Effector CD8-positive, alpha-beta T cell (primary cell): ENCODE measurements at places on chromosomes 12 and 14.
A peak's percentile ranks its signal among the peaks of the same experiment; 100 is the strongest.

DNA sequence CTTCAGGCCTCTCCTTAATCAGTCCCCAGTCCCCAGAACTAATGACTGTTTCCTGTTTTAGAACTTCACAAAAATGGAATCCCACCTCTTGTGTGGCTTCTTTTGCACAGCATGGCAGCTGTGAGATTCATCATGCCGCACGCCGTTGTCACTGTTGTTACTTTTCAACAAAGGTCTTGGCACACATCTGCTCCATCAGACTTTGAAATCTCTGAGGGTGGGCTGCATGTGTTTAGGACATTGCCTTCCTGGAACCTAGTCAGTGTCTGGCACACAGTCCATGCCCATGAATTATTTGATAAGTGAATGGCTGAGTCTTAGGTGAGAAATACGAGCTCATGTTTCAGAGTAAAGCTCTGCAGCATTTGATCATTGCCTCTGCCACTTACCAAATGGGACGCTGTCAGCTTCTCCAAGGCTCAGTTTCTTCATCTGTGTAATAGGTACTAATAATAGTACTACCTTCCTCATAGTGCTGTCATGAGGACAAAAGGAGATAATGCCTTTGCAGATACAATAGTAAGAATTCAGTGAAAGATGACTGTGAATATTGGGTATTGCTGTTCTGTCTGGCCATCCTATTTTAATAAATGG, 90.4 kb downstream of the SRRM4 start:
- no peak for DNase-seq

GRCh38 chr14:101733211-101733610, 28.3 kb upstream of the PPP2R5C start:
- DNase-seq: no peak

DNA sequence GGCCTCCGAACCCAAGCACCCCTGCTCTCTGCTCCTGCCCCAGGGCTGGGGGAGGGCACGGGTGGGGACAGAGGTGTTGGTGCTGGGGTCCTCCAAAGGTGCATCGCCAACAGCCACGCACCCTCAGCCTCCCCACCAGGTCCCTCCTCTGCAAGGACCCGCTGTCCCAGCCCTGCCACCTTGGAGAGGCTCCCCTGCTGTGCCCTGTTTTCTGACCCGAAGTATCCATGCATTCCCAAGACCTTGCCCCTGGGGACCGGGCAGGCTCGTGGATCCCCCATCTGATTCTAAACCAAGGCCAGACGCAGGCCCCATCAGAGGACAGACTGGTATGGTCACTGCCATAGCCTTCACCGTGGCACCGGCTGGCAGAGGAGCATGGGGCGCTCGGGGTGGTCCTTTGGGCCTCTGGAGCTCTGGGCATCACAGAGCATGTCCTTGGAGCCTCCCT, 22.7 kb upstream of the BEGAIN start:
- no peak for DNase-seq

GRCh38 chr14:44215660-44216059, 291.4 kb downstream of the FSCB start:
- DNase-seq: no peak

DNA sequence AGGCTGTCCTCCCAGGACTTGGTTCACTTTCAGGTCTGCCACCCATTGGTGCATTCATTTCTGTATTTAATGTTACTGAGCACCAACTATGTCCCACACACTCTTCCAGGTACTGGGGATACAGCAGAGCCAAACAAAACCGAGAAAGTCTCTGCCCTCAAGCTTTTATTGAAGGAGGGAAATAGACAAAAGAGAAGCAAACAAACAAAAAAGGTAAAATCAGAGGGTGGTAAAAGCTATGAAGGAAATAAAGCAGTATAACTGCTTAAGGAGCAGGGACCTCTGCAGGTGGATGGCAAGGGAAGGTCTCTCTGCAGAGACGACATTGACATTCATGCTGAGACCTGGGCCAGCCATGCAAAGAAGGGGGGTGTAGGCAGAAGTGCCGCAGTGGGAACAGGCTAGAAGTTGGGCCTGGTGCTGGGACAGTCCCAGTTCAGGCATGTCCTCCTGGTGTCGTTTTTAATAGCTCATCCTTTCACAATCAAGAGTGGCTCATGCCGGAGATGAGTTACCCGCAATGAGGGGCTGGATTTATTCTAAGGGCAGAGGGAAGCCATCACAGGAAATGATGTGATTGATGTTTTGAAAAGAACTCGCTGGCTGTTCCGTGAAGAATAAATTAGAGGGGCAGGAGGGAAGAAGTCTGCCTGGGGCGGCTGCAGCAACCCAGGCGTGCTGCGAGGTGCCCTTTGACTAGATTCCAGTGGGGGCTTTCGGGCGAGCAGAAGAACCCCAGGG, 72.8 kb downstream of the IRF2BPL start:
- DNase-seq: peak; percentile 43

DNA sequence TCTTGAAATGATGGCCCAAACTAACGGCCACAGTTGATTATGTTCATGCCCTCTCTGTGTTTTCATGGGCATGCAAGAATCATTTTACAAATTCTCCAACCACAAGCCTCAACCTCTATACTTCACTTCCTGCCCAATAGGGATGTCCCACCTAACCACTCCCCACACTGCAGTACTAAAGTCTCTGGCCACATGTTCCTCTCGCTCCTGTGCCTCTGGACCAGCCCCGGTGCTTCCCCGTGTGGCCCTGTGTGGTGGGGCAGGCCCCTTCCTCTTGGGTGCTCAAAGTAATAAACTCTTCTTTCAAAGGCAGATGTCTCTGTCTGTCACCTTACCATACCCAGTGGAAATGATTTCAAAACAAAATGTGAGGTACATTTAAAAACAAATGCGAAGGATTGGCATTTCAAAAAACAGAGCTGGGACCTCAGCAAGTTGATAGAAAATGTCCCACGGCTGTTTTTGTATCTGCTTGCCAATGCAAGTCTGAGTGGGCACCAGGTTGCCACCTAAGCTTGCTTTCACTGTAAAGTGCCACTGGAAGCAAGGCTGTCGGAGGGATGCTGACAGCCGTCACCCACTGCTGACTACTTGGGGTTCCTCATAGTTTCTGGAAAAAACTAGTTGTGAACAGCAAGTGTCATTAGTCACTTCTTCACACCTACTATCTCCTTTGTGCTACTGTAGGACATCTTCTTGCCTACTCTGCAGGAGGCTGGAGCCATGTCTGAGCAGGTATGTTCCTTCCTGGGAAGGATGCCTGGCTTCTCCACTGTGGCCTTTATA, 8.2 kb upstream of the SERPINA11 start:
- DNase-seq: no peak

DNA sequence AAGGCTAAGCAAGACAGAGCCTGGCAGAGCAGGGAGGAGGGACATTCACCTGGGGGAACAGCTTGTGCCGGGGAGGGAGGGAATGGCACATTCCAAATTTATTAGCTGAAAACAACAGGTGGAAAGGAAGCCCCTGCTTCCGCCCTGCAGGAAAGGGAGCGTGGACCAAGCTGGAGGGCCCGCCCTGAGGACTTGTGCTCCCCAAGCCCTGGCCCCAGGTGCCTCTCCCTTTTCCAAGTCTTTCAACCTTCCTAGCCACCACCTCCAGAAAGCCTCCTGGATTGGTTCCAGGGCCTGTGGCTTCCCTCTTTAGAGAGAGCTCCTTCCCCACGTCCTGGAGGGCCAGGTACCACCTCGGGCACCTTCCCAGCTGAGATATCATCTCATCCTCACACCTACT, 2.7 kb downstream of the DEGS2 start:
- DNase-seq: no peak

DNA sequence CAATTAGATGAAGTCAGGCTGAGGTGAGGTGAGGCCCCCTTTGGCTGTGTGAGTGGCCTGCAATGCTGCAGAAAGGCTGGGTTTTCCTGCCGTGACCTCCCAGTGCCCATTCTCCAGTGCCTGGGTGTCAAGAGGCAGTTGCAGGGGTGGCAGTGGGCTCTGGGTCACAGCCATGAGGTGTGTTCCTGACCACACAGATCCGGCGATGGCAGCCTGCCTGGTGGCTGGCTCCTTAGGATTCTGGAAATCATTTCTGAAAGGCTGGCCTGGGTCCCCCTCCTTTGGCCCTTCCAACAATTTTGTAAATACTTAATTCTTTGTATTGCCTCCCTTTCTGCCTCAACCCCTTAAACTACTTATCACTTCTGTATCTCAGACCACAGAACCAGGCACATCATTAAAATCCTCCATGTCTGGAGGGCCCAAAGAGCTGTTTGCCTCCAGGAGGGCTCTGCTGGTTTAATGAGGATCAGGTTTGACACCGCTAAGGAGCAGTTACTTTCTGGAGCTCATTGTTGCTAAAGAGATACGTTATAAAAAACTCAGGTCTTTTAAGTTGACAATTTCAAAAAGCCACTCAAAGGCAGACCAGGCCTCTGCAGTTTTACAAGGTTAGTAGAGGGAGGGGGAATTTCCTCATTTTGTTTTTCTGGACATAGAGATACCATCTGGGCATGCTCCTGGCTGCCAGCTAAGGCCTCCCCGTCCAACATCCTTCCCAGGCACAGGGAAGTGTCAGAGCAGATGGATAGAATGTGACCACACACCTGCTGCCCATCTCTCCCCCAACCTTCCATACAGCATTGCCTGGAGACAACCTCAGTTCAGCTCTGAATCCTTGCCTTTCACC, 204.4 kb downstream of the FOXN3 start:
- no peak for DNase-seq

- no peak for DNase-seq
Observed at GRCh38 chr12:92146497-92147224, 1.0 kb upstream of the BTG1 start.

DNA sequence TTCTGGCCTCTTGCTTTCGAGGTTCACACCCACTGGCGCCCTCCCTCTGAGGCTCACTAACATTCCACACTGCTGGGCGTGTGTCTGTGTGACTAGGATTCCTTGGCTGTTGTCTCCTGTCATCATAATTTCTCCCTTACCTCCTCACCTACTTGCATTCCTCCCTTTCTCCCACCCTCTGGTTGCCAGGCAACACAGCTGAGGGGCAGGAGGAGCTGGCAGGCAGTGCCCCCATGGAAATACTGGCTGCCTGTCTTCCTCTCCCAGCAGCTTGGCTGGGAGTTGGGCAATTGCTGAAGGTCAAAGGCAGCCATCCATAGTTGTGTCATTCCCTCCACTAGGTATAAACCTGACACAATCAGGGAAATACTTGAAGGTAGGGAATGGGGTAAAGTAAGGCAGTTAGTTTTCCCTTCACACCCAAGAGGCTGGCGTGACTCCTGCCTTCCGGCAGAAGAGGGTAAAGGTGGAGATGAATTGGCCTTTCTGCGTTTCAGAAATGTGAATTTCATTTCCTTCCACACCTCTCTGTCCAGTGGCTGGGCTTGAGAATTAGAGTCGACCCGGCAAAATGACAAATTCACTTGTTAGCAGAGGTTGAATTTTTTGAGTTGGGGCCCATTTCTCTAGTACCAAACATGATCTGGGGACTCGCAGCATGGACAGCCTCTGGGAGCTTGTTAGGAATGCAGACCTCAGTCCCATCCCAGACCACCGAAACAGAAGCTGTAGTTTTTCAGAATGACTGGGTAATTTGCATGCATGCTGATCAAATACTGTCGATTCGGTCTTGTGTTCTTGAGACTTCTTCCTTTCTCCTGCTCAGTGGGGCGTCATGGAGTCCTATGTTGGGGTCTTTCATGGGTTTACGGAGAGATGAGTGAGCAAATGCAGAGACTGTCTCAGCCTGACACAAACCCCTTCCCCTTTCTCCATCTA, 24.3 kb upstream of the EMP1 start:
- no peak for DNase-seq

DNA sequence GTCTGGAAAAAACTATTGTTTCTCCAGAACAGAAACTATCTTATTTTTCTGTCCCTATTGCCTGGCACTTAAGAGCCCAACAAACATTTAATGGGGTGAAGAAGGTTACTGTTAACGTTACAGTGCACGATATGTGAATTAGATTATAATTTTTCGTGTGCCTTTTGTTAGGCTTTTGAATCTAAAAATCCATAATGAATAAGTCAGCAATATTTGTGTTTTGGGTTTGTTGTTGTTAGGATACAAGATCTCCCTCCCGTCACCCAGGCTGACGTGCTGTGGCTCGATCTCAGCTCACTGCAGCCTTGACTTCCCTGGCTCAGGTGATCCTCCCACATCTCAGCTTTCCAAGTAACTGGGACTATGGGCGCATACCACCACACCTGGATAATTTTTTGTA, 7.9 kb downstream of the METAP2 start:
- DNase-seq: no peak

DNA sequence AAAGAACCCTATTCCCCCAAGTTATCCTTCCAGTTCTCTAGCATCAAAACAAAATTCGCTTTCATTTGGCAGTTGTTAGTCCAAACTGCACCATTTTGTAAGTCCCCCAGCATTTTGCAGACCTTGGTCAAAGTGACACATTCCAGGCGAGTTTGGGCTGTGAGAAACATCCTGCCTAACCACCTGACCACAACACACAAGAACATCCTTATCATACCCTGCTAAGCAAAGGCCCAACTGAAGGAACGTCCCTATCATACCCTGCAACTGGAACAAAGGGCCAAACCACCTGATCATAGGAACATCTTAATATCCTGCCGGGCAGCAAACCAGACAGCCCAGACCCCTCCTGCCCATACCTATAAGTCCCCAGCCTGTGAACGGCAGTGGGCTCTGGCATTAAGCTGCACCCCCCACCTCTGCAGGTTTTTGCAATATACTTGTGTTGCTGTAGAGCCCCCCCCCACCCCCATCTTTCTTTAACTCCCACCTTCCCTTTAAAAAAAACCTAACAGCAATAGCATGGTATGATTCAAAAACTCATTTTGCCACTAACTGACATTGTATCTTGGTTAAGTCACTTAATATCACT, 2.7 kb downstream of the PCNX4 start:
- DNase-seq: no peak

- no peak for DNase-seq
Observed at GRCh38 chr12:96876966-96877365, 30.1 kb upstream of the NEDD1 start.

GRCh38 chr12:93884794-93885460, 207.8 kb downstream of the CRADD start:
- no peak for DNase-seq

GRCh38 chr14:68145036-68145435, 325.5 kb downstream of the RAD51B start:
- no peak for DNase-seq

GRCh38 chr12:110677206-110677911, 11.6 kb downstream of the HVCN1 start:
- DNase-seq: no peak

- DNase-seq: no peak
Observed at GRCh38 chr12:41424651-41425050, 236.5 kb downstream of the PDZRN4 start.

DNA sequence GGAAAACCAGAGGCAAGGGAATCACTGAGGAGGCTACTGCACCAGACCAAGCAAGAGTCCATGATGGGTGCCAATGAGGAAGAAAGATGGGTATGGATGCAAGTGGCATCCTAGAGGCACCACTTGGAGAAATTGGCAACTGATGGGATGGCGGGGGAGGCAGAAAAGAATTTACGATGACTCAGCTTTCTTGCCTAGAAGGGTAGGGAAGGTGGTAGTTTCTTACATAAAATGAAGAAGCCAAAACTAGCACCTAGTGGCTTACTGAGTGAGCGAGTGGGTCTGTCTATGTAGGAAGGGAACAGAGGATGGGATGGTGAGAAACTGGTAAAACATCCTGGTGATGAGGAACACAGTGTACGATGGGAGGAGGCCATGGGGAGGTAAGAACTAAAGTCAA, 80.8 kb downstream of the CIT start:
- no peak for DNase-seq
